ENCODE measurements at places on chromosomes 3 and 15.

- DNase-seq: no peak
Measured at GRCh38 chr15:96334017-96334704, 3.7 kb downstream of the NR2F2 start.

- DNase-seq: no peak
Measured at GRCh38 chr3:112134335-112135124, 1.5 kb upstream of the GCSAM start.

DNA sequence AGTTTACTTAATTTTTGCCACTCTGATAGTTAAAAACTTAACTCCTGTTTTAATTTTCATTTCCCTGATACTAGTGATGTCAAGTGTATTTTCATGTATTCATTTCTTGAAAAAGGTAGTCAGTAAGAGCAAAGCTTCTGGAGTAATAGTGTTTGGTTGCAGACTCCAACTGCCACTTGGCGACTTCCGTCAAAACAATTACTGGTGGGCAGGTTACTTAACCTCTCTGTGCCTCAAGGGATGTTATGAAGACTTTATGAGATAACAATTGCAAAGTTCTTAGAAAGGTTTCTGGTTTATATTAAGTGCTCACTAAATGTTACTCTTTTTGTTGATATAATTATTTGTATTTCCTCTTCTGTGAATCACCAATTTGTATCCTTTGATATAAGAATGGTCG is 129.7 kb downstream of the NFKBIZ start:
- no peak for DNase-seq

DNA sequence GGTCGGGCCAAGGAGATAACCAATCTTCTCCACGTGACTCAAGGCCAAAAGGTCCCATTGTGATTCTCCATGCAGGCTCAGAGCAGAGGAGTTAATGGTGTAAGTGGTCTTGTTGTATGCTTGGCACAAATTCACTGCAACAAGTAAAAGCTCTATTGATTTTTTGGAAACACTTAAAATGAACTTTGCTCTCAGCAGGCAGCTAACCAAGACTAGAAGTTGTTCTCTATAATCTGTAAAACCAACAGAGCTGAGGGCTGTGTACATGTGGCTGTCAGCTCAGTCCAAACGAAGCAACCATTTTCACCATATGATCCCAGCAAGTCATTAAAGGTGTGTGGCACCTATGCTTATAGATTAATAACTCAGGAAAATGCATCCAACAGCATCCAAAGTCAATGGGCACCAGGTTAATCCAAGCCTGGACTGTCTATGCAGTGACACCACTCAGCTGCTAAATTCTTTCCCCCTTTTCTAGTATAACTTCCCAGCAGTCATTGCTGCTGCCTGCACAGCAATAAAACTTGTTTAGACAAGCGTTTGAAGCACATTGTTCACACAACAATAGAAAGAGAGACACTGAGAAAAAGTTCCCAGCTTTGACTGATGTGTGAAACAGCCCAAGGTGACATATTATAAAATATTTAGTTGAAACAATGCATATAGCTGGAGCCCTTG is 603.8 kb upstream of the ADAMTS9 start:
- DNase-seq: no peak

- DNase-seq: no peak
Measured at GRCh38 chr3:10770547-10770946, 45.5 kb upstream of the SLC6A11 start.

GRCh38 chr3:116417151-116417550 is 28.1 kb downstream of the LSAMP start:
- no peak for DNase-seq

DNA sequence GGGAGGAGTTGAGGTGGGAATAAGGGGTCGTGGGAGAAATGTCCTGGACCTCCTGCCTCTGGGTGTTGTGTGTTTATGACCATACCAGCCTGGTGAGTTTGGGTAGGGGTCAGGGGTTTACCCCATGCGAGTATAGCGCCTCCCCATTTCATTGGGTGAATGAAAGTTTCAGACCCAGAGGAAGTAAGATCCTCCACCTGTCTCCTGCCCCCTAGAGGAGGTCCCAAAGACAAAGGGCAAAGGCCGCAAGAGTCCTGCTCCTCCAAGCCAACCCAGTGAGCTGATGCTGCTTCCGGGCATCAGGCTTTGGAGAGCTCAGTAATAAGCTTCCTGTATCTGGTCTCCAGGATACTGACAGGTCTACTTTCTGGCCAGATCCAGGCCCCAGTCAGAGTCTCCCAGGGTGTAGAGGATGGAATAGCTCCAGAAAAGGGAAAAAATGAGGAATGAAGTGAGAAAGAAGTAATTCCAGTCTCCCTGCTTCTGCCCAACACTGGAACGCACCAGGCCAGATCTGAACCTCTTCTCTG is 6.4 kb upstream of the TBC1D21 start:
- no peak for DNase-seq
